ENCODE measurements at places on chromosomes 4 and X.

- H3K4me3 ChIP-seq, result no peak overlapping the region
- H3K4me1 ChIP-seq, result no peaks in the 10 kb centered on the region
- DNase-seq, result no peak
- no peaks in the 10 kb centered on the region for H3K36me3 ChIP-seq
- no peaks in the 10 kb centered on the region for H3K27me3 ChIP-seq
Measured at GRCh38 chr4:19945501-19945900, 306.2 kb upstream of the SLIT2 start.

DNA sequence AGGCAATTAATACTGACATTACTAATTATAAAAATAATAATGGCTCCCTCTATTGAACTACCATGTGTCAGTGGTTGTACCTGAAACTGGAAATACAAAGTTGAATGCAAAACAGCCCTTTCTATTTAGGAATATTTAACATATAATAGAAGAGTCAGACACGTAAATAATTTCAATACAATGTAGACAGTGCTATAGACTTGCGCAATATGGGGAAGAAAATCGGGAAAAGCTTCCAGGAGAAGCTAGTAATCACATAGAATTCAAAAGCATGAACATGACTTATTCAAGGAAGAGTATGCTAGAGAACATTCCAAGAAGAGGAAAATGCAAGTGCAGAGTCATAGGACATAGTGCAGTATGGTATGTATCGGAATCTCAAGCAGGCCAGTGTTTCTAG lies 408.9 kb upstream of the FTHL17 start:
- H3K27ac ChIP-seq, result no peak overlapping the region
- H3K4me1 ChIP-seq, result no peaks in the 10 kb centered on the region
- H3K27me3 ChIP-seq, result no peaks in the 10 kb centered on the region
- DNase-seq, result no peak
- H3K36me3 ChIP-seq, result no peaks in the 10 kb centered on the region

DNA sequence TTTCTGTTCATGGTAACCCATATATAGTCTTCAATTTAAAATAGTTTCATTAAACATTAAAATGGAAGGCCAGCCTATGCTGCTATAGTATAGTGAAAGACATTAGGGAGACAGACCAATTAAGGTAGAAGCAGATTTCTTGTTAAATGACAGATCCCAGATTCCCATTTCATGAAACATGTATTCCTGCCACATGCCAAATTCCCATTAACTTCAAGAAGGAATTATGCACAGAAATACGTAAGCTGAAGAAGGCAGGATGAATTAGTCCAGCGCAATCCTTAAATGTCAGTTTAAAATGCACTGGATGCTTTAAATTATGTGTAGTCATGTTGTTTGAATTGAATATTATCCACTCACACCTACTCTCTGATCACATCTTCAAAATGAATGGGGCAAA lies 424.9 kb downstream of the SH2D1A start:
- no peaks in the 10 kb centered on the region for H3K27me3 ChIP-seq
- DNase-seq, result no peak
- no peaks in the 10 kb centered on the region for H3K36me3 ChIP-seq
- no peak overlapping the region for H3K4me3 ChIP-seq

GRCh38 chr4:15920723-15921591 lies 17.6 kb downstream of the FGFBP1 start:
- no peak overlapping the region for H3K4me3 ChIP-seq
- no peak for DNase-seq
- no peaks in the 10 kb centered on the region for H3K27me3 ChIP-seq
- H3K4me1 ChIP-seq, result no peaks in the 10 kb centered on the region

GRCh38 chr4:137961051-137961438 lies 281.1 kb downstream of the SLC7A11 start:
- H3K27ac ChIP-seq, result no peak overlapping the region
- DNase-seq, result no peak
- no peak overlapping the region for H3K4me3 ChIP-seq
- H3K27me3 ChIP-seq, result no peaks in the 10 kb centered on the region
- no peaks in the 10 kb centered on the region for H3K4me1 ChIP-seq
- H3K36me3 ChIP-seq, result no peaks in the 10 kb centered on the region

GRCh38 chr4:41359422-41359775 lies 102.7 kb downstream of the UCHL1 start:
- no peak overlapping the region for H3K27ac ChIP-seq
- H3K4me3 ChIP-seq, result no peak overlapping the region
- H3K4me1 ChIP-seq, result no peaks in the 10 kb centered on the region

- no peak overlapping the region for H3K4me3 ChIP-seq
- DNase-seq, result no peak
- H3K27ac ChIP-seq, result no peak overlapping the region
- H3K27me3 ChIP-seq, result no peaks in the 10 kb centered on the region
- H3K36me3 ChIP-seq, result no peaks in the 10 kb centered on the region
Measured at GRCh38 chr4:26192899-26193869, 127.6 kb upstream of the RBPJ start.

- no peaks in the 10 kb centered on the region for H3K4me1 ChIP-seq
- no peak overlapping the region for H3K27ac ChIP-seq
- DNase-seq, result no peak
- H3K4me3 ChIP-seq, result no peak overlapping the region
- H3K27me3 ChIP-seq, result no peaks in the 10 kb centered on the region
Measured at GRCh38 chr4:70337886-70338420, 3.2 kb downstream of the CABS1 start.
